ENCODE measurements at places on chromosomes 6 and 20.

DNA sequence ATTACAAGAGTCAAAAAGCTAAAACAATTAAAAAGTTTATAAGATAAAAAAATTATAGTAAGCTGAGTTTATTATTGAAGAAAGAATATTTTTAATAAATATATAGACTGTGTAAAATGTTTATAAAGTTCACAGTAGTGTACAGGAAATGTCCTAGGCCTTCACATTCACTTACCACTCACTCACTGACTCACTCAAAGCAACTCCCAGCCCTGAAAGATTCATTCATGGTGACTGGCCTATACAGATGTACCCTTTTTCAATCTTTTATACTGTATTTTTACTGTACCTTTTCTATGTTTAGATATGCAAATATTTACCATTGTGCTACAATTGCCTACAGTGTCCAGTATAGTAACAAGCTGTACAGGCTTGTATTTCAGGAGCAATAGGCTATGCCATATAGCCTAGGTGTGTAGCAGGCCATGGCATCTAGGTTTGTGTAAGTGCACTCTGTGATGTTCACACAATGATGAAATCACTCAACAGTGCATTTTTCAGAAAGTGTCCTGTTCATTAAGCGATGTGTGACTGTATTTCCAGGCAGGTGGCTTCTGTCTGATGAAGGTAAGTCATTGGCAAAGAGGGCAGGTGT, 130.2 kb downstream of the BTBD3 start:
- no peak for DNase-seq

GRCh38 chr6:42453654-42454427, 2.1 kb upstream of the TRERF1 start:
- no peak for DNase-seq

- no peak for DNase-seq
These were observed 79.0 kb downstream of the IMPG1 start for GRCh38 chr6:75993236-75994162.

GRCh38 chr20:8246153-8246552, 114.1 kb downstream of the PLCB1 start:
- DNase-seq: no peak

GRCh38 chr20:18428490-18429173, 38.2 kb downstream of the DZANK1 start:
- DNase-seq: no peak

DNA sequence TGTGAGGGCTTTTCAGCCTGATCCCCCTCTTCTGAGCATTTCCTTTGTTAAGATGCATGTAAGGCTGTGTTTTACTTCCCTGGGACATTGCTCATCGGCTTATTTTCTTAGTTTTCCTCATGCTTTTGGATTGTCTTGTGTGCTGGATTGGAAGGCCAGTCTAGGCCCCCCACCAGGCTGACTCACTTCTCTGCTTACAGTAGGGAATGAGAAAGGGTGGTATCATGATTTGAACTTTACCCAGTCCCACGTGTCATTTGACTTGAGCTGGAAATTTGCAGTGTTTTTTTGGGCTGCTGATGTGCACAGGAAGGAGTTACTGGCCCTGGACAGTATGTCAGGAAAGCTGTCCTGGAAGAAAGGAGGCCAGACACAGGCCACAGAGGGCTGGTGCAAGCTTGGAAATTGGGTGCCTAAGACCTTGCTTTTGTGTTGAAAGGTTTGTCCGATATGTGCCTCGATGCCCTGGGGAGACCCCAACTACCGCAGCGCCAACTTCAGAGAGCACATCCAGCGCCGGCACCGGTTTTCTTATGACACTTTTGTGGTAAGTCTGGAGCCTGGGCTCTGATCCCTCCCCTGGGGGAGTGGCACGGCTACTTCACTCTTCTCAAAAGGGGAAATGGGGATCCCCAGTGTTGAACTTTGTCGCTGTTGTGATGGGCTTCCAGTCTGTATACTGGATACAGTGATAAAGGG, 12.8 kb downstream of the RNF114 start:
- no peak for DNase-seq

GRCh38 chr6:145608850-145609249, 126.5 kb downstream of the EPM2A start:
- DNase-seq: no peak

DNA sequence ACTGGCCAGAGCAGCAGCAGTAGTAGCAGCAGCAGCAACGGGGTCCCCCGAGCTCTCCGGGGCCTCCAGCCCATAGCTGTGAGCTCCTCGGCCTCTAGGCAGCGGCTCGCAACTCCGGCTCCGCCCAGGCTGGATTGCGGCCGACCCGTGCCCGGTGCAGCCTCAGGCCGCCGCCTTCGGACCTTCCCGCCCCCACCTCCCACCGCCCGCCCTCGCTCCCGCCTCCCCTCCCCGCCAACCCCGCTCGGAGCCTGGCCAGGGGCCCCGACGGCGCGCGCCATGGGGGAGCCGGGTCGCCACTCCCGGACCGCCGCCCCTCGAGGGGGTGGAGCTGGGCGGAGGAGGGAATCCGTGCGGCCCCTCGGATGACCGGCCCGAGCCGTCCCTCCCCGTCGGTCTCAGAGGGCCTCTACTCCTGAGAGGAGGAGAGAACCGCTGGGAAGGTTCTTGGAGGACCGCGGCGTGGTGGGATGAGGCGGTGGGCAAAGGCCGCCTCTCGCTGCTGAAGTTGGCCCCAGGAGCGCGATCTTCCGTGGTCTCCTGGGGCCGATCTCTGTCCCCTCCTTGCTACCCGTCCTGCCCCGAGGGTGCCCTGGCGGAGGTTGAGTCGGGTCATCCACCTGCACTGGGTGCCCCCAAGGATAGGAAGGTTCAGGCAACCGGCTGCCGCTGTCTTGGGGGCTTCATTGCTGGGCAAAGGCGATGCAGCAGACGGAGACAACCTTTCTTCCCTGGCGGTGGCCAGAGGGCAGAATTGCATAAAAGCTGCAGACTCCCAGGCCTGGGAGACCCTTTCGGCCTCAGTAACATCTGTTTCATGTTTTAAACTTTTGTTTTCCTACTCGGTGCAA, at the start of gene ADAM33:
Gene ADAM33 (minus strand): TSS at position 80 of the 851 bp plus-strand sequence. CDS start 6 bp downstream, at position 74.
- DNase-seq: no peak

GRCh38 chr6:8881663-8882062, 446.3 kb upstream of the SLC35B3 start:
- no peak for DNase-seq

GRCh38 chr6:45387236-45387635, 9.5 kb upstream of the SUPT3H start:
- no peak for DNase-seq

GRCh38 chr6:167485186-167485978, 160.5 kb downstream of the TTLL2 start:
- no peak for DNase-seq

GRCh38 chr6:108170332-108171290, 4.8 kb downstream of the NR2E1 start:
- no peak for DNase-seq

GRCh38 chr6:88913471-88913870, 49.9 kb downstream of the RNGTT start:
- no peak for DNase-seq

DNA sequence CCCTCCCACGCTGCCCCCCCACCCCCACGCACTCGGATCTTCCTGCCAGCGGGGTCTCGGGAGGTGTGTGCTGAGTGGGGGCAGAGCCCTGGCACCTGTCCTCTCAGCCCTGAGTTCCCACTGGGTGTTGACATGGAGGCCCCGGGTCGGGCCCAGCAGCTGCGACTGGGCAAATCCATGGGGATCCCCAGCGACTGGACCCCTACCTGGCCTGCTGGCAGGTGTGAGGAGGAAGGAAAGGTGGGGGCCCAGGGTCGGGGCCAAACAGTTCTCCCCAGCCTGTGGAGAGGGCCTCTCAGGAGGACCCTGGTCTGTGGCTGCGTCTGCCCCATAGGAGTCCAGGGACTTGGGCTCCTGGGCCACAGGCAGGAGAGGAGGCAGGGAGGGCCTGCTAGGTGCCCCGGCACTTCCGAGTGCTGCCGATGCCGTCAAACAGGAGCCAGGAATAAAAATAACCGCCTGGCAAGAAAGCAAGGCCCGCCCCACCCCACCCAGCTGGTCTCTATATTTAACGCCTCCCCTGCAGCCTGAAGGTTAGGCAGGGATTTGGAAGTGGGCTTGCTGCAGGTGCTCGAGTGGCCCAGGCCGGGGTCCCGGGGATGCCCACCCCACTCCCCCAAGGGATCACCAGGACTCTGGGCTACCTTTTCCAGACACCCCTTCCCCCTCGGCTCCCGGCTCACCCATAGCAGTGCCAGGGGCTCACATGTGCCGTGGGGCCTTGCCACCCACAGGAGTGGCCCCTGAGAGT, 1.4 kb upstream of the EEF1A2 start:
- no peak for DNase-seq

- no peak for DNase-seq
These were observed 12.1 kb upstream of the PRL start for GRCh38 chr6:22308939-22309338.

DNA sequence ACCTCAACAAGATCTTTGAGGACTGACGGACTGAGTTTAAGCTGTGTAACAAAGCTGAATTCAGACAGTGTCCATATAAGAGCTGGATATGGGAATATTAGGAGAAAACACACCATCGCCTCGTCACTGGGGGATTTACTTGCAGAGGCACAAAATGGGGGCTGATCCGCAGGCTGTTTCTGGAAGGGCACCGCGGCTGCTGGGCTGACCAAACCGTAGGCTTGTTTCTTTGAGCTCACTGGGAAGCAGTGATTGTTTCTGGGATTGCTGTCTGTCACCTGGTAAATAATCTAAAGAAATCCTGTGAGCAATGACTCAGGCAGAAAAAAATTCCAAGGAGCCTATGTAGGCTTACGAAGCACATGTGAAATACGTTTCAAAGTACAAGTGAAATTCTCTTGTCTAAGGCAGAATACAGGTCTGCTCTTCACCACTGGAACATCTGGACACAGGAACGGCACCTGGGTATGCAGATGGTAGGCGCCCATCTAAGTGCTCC, 63.9 kb upstream of the MPC1 start:
- DNase-seq: no peak

DNA sequence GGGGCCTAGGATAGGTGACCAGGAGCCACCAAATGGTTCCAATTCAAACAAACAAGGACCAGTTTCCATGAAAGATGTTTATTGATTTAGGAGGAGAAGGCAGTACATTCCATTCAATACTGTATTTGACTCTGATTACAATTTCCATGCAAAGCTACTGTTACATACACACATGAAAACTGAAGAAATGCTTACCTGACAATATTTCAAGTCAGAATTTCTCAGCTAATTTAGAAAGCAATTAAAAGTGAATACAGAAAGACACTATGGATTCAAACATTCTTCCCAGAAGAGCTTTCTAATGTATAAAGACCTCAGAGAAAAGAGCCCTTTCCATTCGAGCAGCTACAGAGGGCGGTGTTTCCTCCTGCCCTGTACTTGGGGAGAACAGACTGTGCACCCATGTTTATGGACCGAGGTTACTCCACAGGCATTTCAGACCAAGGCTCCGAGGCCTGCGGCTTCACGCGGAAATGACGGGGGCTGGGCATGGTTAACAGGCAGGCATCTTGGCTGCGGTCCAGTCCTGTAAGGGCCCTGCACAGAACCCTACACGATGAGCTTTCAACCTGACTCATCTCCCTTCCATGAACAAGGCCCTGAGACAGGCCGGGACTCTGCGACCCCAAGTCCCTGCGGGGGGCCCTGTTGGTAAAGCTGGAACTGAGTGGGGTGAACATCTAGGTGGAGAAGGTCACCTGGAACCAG, 25.7 kb upstream of the TCFL5 start:
- DNase-seq: no peak

Data from stimulated activated CD4-positive, alpha-beta T cell treated with anti-CD3 and anti-CD28 coated beads, Interleukin-4, amount 100 ng/mL, for 4 hours (primary cell).